Astrocyte (in vitro differentiated cells and primary cell): ENCODE measurements at places on chromosomes 1 and 21. TPM values are rescaled to one million over a fixed set of nuclear protein-coding genes. Genes with fewer than 3 reads are reported as not detected.

The EPHB2 gene
- total RNA-seq: 7.5 and 8.4 TPM in 2 replicates

The ARTN gene
- 1.2 and 1.5 TPM in 2 replicates for total RNA-seq

DNA sequence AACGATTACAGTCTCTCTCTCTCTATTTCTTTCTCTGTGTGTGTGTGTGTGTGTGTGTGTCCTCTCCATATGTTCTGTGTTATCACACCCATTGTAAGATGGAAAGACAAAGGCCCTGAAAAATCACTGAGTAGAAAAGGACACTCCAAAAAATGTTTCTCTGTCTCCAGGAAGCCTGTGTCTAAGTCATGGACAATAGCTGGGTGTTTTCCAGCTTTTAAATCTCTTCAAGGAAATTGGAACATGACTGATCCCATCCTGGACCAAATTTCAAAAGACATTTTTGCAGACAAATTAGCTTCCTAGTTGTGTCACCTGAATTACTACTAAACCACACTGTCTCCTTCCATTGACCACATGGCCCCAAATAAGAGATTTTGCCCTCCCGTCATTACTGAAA is 31.0 kb upstream of the LMX1A start:
- no peaks in the 10 kb centered on the region for H3K4me1 ChIP-seq
- H3K27ac ChIP-seq: no peak overlapping the region
- no peak overlapping the region for H3K4me3 ChIP-seq
- peaks cover 71% of the 10 kb centered on the region for H3K27me3 ChIP-seq

DNA sequence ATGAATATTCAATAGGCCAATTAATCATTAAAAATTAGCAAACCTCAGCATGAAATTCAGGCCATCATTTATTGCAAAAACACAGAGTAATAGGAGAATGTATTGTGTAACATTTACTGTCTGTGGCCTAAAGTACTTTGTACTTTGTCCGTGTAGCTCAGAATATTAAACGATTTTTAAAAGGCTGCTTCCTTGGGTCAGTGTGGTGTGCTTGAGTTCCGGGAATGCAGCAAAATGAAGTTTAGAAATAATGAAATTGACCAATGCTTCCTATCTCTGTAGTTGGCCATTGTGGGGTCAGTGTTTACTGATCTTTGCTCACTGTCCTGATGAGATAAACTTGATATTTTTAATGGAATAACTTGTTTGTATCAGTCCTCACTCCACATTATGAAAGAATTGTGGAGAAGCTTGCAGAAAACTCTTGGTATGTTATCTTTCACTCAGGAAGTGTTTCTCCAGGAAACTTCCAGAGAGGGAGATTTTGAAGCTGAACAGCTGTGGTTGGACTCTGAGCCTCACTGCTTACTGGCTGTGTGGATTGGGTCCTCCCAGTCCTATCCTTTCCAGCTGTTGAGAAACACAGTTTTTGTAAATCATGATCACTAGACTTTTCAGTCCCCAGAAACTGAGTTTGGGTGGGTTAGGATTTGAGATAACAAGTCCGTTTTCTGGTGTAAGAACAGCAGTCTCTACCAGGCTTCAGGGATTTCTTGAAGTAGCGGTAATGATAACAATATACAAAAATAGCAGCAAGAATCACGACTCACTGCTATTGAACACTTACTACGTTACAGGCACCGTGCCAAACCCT is 19.2 kb upstream of the MTARC1 start:
- no peaks in the 10 kb centered on the region for H3K4me1 ChIP-seq
- no peaks in the 10 kb centered on the region for H3K36me3 ChIP-seq
- no peak overlapping the region for H3K27ac ChIP-seq
- H3K27me3 ChIP-seq: no peaks in the 10 kb centered on the region
- DNase-seq: no peak

- no peaks in the 10 kb centered on the region for H3K36me3 ChIP-seq
- no peak for DNase-seq
- H3K4me1 ChIP-seq: peaks cover 9% of the 10 kb centered on the region
- no peak overlapping the region for H3K4me3 ChIP-seq
Observed at GRCh38 chr1:117069220-117069844, 9.2 kb downstream of the TTF2 start.

GRCh38 chr1:55480029-55480795 is 265.0 kb upstream of the USP24 start:
- H3K27ac ChIP-seq: no peak overlapping the region
- H3K4me1 ChIP-seq: no peaks in the 10 kb centered on the region
- no peak for DNase-seq

- no peak for DNase-seq
- no peaks in the 10 kb centered on the region for H3K27me3 ChIP-seq
- peaks cover 33% of the 10 kb centered on the region for H3K36me3 ChIP-seq
- H3K4me3 ChIP-seq: peak overlapping the region; percentile 61
Observed at GRCh38 chr1:150579945-150580642, 684 bp upstream of the MCL1 start.
